ENCODE measurements at places on chromosomes 12 and 14. TPM values are rescaled to one million over a fixed set of nuclear protein-coding genes. Genes with fewer than 3 reads are reported as not detected.

The KCNK13 gene
- not detected for total RNA-seq

The DERA gene
- total RNA-seq: 28.4 TPM

The RNU7-1 gene
- total RNA-seq: not detected

DNA sequence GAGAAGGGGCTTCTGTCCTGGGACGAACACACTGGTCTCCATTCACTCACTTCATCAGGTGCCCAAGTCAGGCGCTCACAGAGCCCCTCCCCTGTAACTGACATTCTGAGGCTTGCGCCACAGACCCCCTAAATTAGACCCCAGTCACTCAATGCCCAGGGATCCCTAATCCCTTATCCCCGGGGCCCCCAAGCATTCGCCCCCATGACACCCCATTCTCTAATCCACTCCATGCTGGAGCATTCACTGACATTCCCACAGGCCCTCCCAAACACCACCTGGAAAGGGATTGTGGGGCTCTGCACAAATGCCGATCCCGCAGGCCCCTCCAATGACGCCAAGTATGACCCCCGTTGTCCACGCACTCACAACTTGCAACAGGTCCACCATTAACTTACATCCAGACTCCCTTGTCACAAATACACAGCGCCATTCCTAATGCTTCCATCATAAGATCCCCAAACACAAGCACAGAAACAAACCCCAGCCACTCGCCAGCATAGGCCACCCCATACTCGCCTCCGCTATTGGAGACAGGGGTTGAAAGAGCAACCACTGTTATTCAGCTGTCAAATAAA lies 1.5 kb downstream of the ZNF605 start:
- DNase-seq: no peak

DNA sequence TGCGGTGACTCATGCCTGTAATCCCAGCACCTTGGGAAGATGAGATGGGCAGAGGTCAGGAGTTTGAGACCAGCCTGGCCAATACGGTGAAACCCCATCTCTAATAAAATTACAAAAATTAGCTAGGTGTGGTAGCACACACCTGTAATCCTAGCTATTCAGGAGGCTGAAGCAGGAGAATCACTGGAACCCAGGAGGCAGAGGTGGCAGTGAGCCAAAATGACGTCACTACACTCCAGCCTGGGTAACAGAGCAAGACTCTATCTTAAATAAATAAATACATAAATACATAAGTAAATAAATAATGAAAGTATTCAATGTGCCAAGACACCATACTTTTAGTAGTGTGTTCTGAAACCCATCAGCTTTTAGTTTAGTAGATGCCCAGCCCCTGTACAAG lies 308.1 kb upstream of the FLRT2 start:
- DNase-seq: no peak

- no peak for DNase-seq
These were observed 273.9 kb upstream of the MIS18BP1 start for GRCh38 chr14:45526715-45527549.

DNA sequence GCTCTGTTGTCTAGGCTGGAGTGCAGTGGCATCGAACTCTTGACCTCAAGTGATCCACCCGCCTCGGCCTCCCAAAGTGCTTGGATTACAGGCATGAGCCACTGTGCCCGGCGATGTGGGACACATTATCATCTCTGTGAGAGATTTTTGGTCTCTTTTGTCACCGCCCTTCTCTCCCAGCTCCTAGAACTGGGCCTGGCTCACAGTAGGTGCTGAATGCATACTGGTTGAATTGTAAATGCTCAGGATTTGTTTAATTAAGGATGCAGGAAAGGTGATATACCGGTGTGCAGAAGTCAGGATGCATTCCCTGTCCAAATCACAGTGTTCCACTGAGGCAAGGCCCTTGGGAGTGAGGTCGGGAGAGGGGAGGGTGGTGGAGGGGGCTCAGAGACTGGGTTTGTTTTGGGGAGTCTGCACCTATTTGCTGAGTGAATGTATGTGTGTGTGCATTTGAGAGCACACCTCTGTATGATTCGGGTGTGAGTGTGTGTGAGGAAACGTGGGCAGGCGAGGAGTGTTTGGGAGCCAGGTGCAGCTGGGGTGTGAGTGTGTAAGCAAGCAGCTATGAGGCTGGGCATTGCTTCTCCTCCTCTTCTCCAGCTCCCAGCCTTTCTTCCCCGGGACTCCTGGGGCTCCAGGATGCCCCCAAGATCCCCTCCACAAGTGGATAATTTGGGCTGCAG lies 1.0 kb upstream of the KRT18 start:
- DNase-seq: no peak

DNA sequence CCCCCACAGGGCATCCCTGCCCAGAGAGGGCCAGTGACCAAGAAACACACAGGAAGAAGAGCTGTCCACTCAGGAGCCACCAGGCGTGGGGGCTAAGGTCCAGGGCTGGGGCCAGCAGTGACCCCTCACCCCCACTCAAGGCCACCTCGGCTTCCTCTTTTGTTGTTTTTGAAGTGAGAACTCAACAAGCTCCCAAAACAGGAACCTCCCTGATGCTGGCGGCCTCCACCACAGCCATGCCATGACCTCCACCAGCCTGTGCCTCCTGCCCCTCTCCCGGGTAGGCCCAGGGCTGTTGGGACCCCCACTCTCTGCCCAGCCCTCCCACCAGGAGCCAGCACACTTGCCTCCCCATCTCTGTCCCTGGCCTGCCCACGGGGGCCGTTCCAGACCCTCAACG lies 7.8 kb downstream of the AKT1 start:
- DNase-seq: no peak

DNA sequence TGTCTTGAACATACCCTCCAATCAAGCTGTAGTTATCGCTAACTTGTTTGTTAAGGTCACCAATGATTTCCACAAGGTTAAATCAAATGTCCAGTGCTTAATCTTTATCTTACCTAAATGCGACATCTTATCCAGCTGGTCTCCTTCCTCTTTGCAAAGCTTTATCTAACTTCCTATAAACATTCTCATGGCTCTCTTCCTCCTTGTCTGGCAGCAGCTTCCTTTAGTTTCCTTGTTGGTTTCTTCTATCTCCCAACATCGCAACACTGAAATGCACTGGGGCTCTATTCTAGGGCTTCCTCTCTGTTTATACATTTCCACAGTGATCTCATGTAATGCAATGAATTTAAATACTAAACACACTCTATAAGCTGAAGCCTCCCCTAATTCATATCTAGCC lies 28.7 kb downstream of the UBE2N start:
- DNase-seq: no peak

DNA sequence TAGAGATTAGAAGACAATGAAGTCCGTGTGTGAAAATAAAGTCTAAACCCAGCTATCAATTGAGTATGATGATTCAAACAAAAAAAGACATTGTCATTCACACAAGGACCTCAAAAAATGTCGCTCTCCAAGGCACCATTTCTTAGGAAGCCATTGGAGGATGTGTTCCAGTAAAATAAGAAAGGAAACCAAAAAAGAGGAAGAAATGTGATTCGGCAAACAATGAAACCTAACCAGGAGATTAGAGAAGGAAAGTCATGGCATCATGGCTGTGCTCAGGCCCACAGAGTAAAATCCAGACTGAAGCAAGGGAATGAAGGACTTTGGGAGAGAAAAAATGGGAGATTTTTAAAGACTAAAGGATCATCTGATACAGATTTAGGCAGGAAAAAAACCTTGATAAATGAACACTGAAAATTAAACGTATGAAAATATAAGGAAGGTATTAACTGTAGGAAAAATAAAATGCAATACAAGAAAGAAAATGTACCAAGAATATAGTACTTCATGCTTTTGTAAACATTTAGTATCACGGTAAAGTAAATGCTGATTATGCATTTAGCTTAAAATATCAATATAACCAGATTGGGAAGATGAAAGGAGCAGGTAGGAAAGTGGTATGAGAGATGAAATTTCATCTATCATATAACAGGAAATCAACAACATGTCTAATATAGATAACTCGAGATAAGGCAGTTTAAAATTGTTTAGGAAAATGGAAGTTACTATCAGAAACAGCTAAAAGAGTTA lies 38.2 kb upstream of the MTHFD1 start:
- DNase-seq: no peak

- no peak for DNase-seq
These were observed 48.9 kb downstream of the SERPINA10 start for GRCh38 chr14:94244182-94244581.
